Foreskin fibroblast (primary cell): ENCODE measurements at places on chromosomes 4 and X.

DNA sequence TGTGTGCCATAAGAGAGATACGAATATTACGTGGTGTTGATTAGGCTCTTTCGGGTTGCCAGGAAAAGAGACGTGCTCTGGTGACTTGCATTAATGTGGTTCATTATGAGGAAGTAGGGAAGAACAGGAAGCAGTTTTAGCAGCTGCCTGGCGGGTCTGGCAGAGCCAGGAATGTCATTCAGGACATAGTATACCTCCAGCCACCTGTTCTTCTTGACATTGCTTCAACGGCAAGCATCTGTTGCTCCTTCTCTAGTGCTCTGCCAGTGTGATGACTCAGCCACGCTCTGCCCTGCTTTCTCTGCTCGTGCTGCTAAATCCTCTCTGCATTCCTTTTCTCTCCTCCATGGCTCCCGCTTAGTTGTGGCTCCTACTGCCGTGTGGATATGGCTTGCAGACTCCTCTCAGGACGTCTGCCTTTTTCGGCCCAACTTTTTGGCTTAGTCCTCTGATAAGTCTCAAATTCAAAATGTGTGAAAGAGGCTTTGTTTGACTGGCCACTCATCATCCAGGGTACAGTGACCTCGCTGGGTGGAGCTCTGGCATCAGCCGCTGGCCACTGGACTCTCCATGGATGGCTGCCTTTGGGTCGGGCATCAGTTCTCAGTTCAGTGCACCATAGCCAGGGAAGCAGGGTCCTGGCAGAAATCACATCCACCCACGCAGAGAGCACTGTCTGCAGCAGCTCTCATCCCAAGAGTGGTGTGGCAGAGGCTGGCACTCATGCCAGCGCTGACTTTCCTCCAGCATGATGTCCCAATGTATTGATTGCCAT lies 89.3 kb upstream of the KLF3 start:
- no peak for DNase-seq

GRCh38 chrX:111868726-111869638 lies 7.0 kb upstream of the TRPC5OS start:
- no peak for DNase-seq

DNA sequence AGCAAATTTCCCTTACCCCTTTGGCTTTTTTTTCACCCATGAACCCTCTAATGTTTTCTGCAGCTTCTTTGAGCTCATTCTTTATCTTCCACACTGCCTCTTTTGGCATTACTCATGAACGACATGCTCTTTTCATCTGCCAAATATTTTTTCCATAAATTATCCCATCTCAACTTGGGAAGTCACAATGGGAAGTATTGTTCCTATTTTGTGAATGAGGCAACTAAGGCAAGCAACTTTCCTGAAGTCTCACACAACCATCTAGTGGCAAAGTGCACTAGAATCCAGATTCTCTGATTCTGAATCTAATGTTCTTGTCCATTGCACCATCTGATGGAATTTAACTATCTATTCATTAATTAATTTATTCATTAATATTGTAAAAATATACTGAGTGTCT lies 625 bp downstream of the RTL9 start:
- no peak for DNase-seq

GRCh38 chr4:173522160-173522950 lies 7.7 kb downstream of the HAND2 start:
- DNase-seq, result peak; percentile 98

GRCh38 chr4:181550381-181550780 lies 692.8 kb upstream of the TENM3 start:
- DNase-seq, result no peak

DNA sequence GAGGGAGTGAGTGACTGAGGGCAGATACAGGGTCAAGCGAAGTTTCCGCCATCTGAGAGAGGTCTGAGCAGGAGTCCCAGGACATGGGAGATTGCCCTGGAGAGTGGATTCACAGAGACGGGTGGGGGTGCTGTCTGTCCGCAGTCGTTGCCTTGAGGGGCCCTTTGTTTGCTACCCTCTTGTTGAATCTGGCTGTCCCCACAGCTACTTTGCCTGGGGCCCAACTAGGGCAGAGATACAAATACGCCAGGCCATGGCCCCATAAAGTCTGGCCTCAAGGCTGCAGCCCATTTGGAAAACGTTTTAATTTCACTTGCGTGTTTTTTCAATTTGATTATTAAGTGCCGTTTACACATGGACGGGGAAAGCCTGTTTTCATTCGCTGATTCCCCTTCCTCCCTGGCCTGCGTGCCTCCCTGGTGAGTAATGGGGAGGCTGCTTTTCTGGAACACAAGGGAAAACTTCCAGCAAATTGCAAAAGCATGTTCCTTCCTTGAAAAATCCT lies 134.4 kb downstream of the SMIM20 start:
- peak; percentile 96 for DNase-seq

DNA sequence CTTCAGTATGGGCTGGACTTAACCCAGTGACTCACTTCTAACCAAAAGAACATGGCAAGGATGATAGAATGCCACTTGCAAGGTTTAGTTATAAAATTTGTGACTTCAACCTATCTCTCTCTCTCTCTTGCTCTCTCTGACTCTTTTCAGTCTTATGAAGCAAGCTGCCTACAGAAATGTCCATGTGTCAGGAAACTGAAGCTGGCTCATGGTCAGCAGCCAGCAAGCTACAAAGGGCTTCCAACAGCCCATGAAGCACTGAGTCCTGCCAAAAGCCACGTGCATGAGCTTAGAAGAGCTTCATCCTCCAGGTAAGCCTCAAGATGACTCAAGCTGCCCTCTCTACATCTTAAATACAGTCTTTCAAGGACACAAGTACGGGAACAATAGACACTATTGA lies 100.3 kb downstream of the HS3ST1 start:
- DNase-seq, result no peak

DNA sequence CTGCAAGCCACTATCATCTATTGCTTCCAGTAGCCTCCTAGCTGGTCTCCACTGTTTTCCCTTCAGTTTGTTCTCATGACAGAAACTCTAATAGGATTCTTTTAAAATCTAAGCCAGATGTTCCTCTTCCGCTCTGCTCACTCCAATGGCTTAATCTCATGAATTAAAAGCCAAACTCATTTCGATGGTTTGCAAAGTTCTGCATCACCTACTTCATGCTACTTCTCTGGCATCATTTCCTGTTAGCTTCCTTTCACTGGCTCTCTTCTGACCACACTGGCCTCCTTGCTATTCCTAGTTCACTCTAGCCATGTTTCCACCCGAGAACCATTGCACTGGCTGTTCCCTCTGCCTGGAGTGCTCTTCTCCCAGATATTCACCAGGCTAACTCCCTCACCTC lies 102.0 kb upstream of the LSM6 start:
- DNase-seq, result no peak

DNA sequence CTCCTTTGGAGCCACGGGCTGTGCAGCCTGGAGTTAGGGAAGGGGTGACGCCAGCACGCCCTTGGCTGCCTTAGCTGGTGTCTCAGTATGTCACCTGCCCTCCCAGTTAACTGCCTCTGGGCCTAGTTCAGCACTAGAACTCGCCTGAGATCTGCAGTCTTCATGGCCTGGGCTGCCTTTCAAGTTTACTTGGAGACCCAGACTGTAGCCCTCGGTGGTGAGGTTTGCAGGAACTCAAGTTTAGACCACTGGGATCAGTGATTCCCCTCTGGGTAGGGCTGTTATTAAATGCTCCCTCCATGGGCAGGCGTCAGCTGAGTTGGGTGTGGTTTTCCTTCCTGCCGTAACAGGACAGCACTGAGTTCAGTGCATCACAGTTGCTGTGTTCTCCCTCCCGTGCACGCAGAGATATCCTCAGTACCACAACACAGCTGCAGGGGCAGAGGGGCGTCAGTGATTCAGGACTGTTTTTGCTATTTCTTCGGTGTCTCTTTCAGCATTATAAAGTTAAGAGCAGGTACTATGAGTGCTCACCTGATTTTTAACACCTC lies 30.5 kb downstream of the PLAC8 start:
- no peak for DNase-seq

DNA sequence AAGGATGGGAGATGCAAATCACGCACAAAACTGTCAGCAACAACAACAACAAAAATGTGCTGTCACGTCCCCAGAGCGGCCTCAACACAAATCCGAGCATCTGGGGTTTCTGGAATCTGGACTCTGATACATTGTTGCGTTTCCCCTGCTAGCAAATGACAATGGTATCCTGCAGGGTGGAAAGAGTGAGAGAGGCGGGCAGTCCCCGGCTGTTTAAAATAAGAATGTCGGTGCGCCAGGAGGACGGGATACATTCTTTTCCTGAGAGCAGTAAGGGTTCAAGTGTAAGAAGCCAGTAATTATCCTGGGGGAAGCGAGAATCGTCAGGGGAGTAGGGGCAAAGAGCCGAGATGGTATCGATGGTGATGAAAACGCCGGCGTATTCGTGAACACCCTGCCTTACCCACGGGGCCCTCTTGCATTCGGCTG lies 310.2 kb downstream of the ASMT start:
- DNase-seq, result peak; percentile 2

GRCh38 chr4:8699479-8700145 lies 107.0 kb downstream of the CPZ start:
- no peak for DNase-seq

DNA sequence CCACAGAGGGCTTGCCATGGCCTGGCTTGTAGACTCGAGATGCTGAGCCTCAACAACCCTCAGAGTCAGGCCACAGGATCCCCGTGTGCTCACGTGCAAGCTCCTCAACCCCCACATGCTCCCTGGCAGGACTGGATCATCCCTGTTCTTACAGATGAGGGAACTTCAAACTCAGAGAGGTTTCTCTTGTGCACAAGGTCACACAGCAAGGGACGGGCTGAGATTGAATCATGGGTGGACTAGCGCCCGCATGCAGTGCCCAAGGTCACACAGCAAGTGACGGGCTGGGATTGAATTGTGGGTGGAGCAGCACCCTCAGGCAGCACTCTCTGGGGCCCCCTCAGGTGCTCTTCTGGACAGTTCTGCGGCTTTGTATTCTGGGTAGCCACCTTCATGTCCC lies 60.6 kb upstream of the AFAP1 start:
- no peak for DNase-seq

GRCh38 chr4:38213083-38213805 lies 253.0 kb downstream of the PTTG2 start:
- no peak for DNase-seq

DNA sequence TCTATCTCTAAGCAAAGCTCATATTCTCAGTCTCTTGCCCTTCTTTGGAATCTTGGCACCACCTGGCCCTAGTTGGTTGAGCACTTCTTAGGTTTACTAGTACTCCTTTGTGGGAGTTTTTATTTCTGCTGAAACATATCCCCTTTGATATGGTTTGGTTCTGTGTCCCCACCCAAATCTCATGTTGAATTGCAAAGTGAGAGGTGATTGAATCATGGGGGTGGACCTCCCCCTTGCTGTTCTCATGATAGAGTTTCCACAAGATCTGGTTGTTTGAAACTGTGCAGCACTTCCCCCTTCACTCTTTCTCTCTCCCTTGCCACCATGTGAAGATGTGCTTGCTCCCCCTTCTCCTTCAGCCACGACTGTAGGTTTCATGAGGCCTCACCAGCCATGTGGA lies 22.2 kb upstream of the SYNPO2 start:
- DNase-seq, result no peak

GRCh38 chr4:141636771-141637460 lies 533 bp downstream of the IL15 start:
- DNase-seq, result peak; percentile 48

- DNase-seq, result peak; percentile 38
Measured at GRCh38 chr4:118816538-118817177, 19.3 kb downstream of the SEC24D start.

- DNase-seq, result no peak
Measured at GRCh38 chrX:135393051-135393450, 28.7 kb upstream of the SMIM10L2A start.

DNA sequence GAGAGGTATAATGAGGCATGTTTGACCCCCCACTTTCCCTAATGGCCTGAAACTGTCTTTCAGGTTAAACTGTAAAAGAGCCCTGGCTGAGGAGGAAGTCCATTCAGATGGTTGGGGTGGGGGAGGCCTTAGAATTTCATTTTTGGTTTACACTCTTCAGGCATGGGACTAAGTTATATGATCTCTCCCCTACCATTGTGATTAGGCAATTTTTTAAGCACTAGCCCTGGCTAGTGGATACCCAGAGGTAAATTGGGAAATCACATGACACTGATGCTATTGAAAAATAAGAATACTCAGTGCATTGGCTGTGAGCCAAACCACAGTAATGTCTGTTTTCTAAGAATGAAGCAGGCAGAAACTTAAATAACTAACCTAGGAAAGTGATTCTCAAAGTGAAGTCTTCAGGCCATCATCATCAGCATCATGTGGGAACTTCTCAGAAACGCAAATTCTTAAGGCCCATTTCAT lies 149.7 kb downstream of the RRAGB start:
- DNase-seq, result no peak
